GM04504 (cell line): ENCODE measurements at places on chromosomes 6 and 20.

GRCh38 chr6:142913511-142914047, 31.4 kb downstream of the HIVEP2 start:
- DNase-seq: no peak

DNA sequence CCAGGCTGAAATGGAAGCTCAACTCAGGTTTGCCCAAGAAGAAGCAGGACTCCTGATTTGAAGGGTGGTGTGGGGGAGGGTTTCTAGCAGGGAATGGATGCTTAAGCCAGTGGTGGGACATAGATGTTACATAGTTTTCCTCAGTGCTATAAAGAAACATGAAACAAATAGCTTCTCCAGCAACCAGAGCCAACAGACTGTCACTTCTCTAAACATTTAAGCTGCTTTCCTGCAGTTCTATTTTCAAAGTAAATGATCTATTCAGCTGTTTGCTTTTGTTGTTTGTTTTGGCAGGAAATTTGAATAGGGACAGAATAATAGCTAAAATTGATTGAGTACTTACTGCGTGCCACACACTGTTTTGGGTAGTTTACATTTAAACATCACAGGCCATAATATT, 169.0 kb downstream of the UST start:
- DNase-seq: no peak

GRCh38 chr20:47502271-47503239, 868 bp downstream of the NCOA3 start:
- peak; percentile 28 for DNase-seq

DNA sequence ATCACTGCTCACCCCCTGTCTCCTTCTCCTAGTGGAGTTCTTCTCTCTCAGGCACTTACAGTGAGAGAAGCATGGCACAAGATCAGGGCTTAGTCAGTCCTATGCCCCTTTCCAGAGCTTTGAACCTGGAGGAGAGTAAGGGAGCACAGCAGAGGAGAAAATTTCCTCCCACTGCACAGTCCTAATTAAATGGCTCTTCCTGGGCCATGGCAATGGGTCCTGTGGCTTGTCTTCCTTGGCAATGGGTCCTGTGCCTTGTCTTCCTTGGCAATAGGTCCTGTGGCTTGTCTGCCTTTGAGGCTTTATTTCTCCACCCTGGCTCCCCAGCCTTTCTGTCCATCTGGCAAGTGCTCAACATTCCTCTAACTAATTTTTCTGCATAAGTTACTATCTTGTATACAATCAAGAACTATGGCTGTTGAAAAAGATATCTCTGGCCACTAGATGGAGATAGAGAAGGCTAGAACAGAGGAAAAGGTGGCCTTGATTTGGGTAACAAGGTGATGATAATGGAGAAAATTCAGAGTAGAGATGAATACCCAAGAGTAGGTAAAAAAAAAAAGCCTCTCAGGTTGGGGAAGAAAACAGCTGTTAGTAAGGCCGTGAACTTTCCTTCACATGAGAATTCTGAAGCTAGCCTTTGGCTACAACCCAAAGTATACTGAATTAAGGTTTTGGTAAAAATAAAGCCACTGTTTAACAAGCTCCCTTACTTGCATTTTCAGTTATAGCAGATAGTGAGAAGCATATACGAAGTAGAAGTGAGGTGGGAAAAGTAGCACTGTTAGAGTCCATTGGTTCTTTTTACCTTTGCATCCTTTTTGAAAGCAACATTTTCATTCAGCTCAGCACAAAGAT, 504.9 kb downstream of the DOK5 start:
- DNase-seq: no peak

GRCh38 chr20:35040646-35041045, 52.0 kb downstream of the TRPC4AP start:
- DNase-seq: no peak

GRCh38 chr6:95545686-95546085, 31.6 kb upstream of the MANEA start:
- no peak for DNase-seq
